ENCODE measurements at places on chromosomes 3 and 15. TPM values are rescaled to one million over a fixed set of nuclear protein-coding genes. Genes with fewer than 3 reads are reported as not detected.
A peak's percentile ranks its signal among the peaks of the same experiment; 100 is the strongest.

- peak; percentile 53 for DNase-seq
Measured at GRCh38 chr15:50066202-50066601, 52.8 kb downstream of the ATP8B4 start.

- no peak for DNase-seq
Measured at GRCh38 chr15:101213570-101213969, 38.3 kb downstream of the CHSY1 start.

ZNF774 gene
- total RNA-seq = 0.76 TPM

PCCB gene
- 78.8 TPM for total RNA-seq

TAGLN3 gene
- total RNA-seq = 17.9 TPM

WHAMM gene
- 2.9 TPM for total RNA-seq

STAC gene
- total RNA-seq = 28.3 TPM

LRRC34 gene
- total RNA-seq = not detected

DNA sequence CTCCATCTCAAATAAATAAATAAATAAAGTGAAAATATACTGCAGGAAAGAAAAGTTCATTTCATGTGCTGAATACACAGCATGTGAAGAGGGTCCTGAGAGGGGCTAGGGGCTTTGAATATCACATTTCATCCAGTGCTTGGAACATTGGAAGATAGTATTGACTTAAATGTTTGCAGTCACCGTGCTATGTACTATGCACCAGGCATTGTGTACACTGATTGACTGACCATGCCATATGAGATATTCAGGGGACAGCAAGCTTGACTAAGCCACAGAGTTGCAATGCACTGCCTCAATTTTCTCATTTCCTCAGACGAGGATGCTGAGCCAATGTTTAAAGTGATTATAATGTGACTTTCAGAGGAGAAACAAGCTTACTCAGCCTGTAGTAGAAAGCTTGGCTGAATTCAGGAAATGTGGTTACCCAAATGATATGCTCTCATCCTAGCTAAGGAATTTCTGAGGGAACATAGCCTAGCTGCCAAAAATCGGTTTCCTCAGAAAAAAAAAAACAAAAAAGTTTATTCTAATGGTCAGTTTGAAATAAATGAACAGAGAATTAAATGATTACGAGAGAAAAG lies 557.9 kb downstream of the FGF12 start:
- DNase-seq = peak; percentile 79

GRCh38 chr3:160904691-160905090 lies 148.7 kb downstream of the PPM1L start:
- DNase-seq = no peak

DNA sequence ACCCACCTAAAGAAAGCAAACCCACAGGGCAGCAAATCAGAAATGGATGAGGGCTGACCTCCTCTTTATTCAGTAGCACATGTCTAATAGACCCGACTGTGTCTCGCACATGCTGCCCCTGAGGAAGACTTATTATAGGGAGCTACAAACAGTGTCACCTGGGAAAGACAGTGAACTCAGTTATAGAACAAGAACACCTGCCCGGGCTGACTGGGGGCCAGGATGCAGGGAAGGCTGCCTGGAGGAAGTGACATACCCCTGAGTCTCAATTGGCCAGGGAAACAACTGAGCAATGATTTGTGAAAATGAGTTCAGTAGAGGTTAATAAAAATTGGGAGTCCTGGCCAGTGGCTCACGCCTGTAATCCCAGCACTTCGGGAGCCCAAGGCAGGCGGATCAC lies 78.7 kb upstream of the CGNL1 start:
- no peak for DNase-seq

GRCh38 chr15:44275150-44275830 lies 13.2 kb upstream of the GOLM2 start:
- no peak for DNase-seq

DNA sequence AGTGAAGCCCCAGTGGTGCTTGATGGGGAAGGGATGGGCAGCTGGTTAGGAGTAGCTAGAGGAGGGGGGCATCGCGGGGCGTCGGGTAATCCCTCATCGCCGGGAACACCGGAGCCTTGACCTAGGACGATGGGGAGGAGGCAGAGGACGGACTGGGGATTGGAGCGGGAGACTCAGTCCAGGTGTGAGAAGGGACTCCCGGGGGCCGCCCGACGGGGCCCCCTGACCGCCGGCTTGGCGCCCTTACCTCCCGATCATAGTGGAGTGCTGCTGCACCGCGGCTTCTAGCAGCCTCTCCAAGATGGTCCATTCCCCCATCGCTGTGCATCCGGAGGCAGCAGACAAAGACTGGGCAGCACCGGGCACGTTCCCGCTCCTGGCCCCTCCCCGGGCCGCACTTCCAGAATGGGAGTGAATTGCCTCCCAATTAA lies 612 bp downstream of the GJD2 start:
- DNase-seq = no peak

DNA sequence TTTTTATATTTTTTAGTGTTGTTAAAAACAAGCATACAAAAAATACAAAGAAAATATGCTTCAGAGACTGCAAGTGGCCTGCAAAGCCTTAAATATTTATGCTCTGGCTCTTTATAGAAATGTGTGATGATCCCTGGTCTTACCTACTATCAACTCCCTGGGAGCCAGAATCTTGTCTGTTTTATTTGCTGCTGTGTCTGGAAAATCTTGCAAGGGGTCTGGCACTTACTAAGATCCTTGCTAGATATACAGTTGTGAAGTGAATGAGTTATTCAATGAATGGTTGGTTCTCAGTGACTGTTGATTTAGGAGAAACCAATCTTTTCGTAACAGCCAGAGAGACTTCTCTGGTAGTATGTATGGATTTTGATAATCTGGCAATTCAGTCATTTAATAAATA lies 521.0 kb upstream of the CFAP20DC start:
- no peak for DNase-seq

GRCh38 chr15:93179072-93179471 lies 90.1 kb upstream of the RGMA start:
- no peak for DNase-seq

DNA sequence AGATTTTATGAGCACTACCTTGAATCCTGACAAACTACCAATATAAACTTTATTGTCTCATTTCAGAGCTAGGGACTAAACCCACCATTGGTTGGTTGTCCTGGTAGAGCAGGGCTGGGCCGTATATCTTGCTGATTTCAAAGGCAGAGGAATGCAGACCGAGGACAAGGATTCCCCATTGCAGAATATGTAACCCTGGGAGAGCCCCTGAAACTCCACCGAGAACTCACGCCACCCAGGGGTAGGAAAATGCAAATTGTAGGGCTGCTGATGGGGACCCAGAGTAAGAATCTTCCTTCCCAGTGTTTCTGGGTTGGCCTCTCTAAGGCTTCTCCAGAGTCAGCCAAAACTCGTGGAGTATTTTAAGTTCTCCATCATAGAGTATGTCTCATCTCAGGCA lies 235.3 kb downstream of the ABHD5 start:
- DNase-seq = no peak

DNA sequence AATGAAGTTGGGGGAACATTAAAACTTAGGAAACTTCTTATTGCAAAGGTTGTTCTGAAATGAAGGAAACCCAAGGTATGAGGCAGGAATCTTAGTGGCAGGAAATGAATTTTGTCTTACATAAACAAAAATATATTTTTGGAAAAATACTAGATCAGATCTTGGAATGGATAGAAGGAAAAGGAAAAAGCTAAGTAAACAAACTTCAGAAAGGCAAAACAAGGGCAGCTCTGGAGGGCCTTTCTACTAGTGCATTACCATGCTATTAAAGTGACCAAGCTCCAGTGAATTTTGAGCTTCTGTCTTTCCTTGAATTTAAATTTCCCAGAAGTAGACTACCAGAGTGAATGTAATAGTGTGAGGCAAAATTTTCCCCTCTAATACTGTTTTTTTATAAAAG lies 13.6 kb downstream of the ARL6 start:
- DNase-seq = no peak

GRCh38 chr15:67370206-67370954 lies 115.8 kb downstream of the IQCH start:
- no peak for DNase-seq

GRCh38 chr3:111577113-111577512 lies 18.0 kb downstream of the ZBED2 start:
- no peak for DNase-seq

DNA sequence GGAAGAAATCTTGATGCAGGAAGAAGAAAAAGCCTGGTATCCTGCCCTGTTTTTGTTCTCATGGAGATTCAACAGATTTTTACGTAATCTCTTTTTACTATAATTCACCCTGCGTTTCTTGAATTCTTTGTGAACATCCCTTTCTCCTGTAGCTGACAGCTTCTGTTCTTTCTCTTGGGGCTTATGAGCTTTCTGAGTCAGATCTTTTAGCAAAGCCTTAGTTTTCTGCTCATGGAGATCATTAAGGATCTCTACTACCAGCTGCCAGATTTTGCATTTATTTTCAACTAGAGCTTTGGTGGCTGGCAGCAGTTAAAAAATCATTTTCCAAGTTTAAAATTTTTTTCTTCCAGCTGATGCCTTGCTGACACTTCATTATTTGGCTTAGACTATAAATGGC lies 51.6 kb downstream of the MOBP start:
- no peak for DNase-seq

DNA sequence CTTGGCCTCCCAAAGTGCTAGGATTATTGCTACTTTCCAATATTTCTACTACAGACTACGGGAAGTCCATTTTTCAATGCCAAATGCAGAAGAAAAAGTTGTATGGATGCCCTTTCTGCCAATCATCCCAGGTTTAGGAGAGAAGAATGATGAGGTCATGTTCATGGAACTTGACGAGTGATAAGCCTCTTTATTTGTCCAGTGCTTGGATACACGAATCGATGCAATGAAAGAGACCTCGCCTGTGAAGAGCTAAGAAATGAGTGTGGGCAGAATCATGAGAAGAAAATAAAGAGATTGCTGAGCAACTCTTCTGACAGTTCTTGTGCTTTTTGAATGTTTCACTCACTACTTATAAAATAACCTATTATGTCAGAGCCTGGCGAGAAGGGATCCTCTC lies 996 bp upstream of the SLC28A1 start:
- no peak for DNase-seq

DNA sequence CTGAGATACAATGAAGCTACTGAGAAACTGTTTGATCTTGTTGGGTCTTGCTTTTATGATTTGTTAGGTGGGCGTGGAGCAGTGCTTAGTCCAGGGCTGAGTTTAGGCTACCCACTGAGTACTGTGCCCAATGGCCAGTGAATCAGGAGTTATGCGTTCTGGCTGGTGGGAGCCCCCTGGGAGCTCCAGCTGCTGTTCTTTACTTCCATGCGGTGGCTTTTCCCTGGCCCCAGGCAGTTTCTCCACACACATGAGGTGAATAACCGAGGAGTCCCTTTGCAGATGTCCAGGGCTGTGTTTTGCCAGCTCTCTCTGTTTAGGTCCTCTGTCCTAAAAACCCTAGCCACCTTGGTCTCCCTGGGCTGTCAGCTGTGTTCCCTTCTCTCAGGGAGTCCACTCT lies 106.5 kb downstream of the KLF13 start:
- no peak for DNase-seq

DNA sequence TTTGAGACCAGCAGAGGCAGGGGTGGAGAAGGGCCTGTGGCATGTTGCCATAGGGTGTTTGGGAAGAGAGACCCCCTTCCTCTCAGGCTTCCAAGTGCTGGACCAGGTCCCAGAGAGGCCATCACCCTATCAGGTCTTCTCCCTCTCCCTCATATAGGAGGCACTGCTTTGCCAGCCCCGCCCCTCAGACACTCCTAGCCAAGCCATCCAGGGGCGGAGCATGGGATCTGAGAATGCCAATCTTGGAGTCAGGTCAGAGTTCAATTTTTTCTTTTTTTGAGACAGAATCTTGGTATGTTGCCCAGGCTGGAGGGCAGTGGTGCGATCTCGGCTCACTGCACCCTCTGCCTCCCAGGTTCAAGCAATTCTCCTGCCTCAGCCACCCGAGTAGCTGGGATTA lies 32.7 kb downstream of the CRABP1 start:
- no peak for DNase-seq

GOLGA6L4 gene
- total RNA-seq = 0.29 TPM

- no peak for DNase-seq
Measured at GRCh38 chr3:154250291-154250690, 74.0 kb downstream of the DHX36 start.

DNA sequence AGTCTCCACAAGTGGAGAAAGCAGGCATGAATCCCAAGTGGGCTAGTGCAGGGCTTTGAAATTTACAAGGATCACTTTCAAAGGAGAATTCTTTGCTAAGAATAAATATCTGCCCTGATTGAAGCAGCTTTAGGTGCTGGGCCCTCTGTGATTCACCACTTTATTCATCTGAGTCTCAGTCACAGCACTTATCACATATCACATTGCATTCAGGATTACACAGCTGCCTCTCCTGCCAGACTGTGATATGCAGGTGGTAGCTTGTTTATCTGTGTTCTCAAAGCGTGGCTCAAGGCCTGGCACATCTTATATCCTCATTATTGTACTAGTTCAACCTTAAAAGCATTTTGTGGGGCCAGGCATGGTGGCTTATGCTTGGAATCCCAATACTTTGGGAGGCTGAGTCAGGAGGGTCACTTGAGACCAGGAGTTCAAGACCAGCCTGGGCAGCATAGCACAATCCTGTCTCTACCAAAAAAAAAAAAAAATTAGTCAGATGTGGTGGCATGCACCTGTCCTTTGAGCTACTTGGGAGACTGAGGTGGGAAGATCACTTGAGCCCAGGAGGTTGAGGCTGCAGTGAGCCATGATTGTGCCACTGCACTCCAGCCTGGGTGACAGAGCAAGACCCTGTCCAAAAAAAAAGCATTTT lies 156.9 kb upstream of the EIF1B start:
- no peak for DNase-seq

DPH6 gene
- total RNA-seq = 22.3 TPM

- DNase-seq = no peak
Measured at GRCh38 chr3:106263011-106263410, 394.2 kb upstream of the CBLB start.

ZKSCAN7 gene
- total RNA-seq = 0.10 TPM

SPESP1 gene
- not detected for total RNA-seq
